ENCODE measurements at places on chromosomes 13 and 19.

GRCh38 chr13:51343475-51343874 lies 4.0 kb downstream of the SERPINE3 start:
- peak; percentile 5 for DNase-seq

- DNase-seq = no peak
These were observed 15.2 kb downstream of the ELAVL3 start for GRCh38 chr19:11465600-11465999.

GRCh38 chr13:48234566-48235340 lies 1.7 kb downstream of the ITM2B start:
- DNase-seq = peak; percentile 13

- DNase-seq = peak; percentile 77
These were observed 373.2 kb downstream of the LMO7 start for GRCh38 chr13:76009267-76009890.

GRCh38 chr13:91644806-91645205 lies 246.4 kb downstream of the GPC5 start:
- DNase-seq = no peak

DNA sequence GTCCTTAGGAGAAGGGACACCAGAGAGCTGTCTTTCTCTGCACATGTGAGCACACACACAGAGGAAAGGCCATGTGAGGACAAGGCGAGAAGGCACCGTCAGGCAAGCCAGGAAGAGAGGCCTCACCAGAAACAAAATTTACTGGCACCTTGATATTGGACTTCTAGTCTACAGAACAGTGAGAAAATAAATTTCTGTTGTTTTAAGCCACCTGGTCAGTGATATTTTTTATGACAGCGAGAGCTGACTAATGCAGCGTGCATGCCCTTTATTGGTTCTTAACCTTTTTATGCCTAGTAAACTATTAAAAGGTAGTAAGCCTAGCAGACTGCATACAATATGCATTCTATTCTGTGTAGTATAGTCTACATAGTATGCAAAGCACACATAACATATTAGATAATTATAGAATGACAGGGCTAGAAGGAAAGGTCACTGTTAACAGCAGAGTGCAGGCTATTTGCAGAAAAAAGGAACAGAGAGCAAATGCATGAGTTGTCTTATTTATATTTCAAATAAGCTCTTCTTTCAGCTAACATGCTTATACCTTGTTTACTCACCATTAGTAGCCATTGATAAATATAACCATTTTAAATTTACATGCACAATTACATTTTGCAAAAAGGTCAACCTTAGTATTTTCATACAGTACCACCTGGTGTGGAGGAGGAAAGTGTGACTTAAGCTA lies 25.2 kb upstream of the KATNAL1 start:
- no peak for DNase-seq

DNA sequence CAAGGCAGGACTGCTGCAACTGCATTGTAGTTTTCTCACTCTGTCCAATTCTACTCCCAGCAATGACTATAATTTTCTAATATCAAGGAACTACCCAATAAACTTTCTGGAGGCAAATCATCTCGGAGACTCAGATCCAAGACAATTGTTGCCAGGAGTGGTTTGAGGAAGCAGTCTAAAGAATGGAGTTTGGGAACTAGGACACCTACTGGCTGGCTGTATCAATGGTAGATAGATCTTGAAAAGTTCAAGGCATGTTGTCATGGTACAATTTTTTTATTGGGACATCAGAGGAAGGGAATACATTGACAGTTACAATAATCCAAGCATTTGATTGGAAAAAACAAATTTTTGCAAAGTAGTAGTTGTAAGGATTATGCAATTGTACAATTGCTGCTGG lies 648.3 kb upstream of the SLITRK6 start:
- no peak for DNase-seq

GRCh38 chr13:21686751-21687391 lies 16.0 kb downstream of the FGF9 start:
- DNase-seq = no peak

- no peak for DNase-seq
These were observed 4.9 kb downstream of the RCBTB2 start for GRCh38 chr13:48527955-48528354.

- no peak for DNase-seq
These were observed 897 bp downstream of the ETHE1 start for GRCh38 chr19:43525836-43526771.

All from HCEC 1CT (cell line).